Stimulated activated CD4-positive, alpha-beta T cell treated with anti-CD3 and anti-CD28 coated beads, TNF-alpha, amount 100 ng/mL, for 48 hours (primary cell): ENCODE measurements at places on chromosomes 1 and 21.

GRCh38 chr1:116380499-116381242, 7.6 kb downstream of the ATP1A1 start:
- DNase-seq, result no peak

GRCh38 chr1:13679651-13680050, 20.3 kb upstream of the PRDM2 start:
- no peak for DNase-seq

DNA sequence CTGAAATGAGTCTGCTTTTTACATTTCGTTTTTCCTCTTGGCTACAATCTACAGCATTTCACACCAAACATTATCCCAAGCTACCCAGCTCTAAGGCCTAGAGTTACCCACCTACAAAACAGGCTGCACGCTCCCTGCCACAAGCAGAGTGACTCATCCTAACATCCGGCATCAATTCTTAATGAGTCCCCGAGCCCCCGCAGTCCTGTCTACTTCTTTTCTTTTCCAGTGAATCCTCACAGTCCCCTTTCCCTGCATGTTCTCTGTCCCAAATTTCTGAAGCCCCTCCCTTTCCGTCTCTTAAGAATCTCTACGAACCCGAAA, 650 bp downstream of the PCNX2 start:
- peak; percentile 17 for DNase-seq

- no peak for DNase-seq
These were observed 85.4 kb upstream of the ROR1 start for GRCh38 chr1:63688302-63688890.

DNA sequence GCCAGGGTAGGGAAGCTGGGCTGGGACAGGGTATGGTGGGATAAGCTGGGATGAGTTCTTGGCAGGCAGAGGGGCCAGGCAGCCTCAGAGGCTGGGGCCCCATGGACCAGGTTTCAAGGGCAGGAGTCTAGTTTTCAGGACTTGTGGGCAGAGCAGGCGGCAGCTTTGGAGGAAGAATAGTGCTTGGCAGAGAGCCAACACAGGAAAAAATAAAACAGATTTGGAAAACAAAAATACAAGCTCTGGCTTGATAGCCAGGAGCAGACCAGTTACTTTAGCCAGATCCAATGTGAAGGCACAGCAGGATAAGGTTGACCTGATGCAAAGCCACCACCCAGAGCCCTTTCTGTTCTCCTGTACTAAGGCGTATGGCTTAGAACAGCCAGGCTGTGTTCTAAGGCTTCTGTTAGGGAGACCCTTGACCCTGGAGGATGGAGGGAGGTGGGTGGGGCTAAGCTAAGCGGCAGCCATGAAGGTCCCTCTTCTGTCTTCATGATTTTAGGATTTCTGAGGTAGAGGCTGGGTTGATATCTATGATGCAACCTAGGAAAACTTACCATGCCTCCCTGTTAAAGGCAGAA, 5.5 kb downstream of the TRAF5 start:
- no peak for DNase-seq

DNA sequence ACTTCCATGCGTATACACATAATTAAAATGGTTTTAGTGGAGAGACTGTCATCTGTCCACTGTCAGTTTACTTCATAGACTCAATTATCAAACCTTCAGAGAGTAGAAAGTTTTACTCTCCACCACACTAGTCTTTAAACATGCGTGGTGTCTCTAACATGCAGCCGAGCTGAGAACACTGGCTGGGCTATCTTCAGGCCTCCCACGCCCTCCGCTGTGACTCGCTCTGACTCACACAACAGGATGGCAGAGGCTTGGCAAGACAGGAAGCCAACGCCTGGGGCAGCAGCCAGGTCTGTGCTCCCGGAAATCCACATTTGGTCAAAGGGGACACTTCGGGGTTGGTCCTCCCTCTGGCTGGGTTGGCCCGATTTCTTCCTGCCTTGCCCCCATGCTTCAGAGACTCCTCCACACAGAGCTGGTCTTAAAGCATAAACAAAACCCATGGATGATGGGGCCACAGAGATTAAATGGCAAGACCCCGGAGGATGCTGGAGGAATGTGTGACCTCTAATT, 22.7 kb upstream of the IFNGR2 start:
- peak; percentile 89 for DNase-seq
